ENCODE measurements at places on chromosomes 16 and 17.

- no peak for DNase-seq
Measured at GRCh38 chr17:38922538-38923297, 2.7 kb upstream of the LASP1NB start.

- no peak for DNase-seq
Measured at GRCh38 chr17:64130559-64131001, 636 bp upstream of the ERN1 start.

DNA sequence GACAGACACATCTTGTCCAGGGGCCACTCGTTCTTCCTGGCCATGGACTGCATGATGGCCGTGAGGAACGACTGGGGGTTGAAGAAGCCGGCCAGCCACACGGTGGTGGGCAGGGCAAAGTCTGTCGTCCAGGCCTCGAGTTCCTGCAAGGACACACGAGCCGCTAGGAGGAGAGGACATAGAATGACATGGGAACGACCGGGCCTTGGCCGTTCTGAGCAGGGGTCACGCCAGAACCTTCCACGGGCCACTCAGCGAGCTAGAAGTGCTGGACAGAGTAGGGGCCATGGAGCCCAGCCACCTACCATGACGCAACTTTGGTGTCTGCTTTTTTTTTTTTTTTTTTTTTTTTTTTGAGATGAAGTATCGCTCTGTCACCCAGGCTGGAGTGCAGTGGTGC is 47.0 kb downstream of the PGS1 start:
- DNase-seq, result no peak

DNA sequence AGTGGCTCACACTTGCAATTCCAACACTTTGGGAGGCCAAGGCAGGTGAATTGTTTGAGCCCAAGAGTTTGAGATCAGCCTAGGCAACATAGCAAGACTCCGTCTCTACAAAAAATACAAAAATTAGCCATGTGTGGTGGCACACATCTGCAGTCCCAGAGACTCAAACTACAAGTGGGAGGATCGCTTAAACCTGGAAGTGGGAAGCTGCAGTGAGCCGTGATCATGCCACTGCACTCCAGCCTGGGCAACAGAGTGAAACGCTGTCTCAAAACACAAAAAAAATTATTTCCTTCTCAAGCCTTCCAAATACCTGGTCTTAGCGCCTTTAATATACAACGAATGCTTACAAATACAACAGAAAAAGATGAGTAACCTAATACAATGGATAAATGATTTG is 19.7 kb upstream of the CBX2 start:
- no peak for DNase-seq

DNA sequence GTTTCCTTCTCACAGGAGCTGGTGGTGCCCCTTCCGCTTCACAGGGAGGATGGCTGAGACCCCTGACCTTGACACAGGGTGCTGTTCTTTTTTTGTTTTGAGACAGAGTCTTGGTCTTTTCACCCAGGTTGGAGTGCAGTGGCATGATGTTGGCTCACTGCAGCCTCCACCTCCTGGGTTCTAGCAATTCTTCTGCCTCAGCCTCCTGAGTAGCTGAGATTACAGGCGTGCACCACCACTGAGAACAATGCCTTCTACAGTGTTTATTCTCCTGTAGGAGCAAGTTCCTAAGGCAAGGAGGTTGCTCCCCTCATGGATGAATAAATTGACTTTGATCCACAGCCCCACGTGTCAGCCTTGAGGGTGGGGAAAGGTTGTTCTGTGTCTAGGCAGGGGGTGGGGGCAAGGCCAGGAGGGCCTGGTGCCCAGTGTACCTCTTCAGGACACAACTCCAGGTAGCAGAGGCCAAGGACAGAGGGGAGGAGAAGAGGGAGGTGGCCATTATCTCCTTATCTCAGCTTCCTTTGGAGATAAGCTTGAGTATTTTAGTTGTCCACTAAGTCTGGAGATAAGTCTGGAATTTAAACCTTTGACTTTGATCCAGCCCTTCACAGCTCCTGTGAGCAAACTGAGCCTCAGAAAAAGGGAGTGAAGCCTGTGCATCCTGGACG is 159.4 kb downstream of the SEC14L1 start:
- no peak for DNase-seq

DNA sequence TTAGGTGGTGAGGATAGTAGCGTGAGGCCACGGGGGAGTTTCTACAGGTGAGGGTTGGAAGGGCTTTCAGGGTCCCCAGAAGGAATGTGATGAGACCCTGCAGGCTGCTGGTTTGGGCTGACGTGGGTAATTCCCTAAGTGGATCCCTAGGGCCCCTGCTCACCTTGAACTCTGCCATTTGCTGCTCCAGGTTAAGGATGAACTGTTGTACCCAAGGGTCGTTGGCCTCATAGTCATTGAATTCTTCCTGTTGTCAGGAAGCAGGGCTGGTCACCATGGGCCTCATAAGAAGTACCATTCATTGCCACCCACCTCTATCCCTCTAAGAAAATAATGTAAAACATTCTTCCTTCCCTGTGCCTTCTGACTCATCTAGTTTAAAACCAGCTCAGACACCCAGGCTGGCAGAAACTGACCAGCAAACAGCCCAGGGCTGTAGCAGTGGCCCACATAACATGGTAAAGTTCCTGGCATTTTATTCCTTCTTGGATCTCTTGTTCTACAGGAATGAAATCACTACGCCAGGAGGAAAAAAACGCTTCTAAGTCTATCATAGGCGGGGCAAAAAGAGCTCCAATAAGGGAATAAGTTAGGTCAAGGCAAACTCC is 27.6 kb downstream of the FCSK start:
- no peak for DNase-seq

DNA sequence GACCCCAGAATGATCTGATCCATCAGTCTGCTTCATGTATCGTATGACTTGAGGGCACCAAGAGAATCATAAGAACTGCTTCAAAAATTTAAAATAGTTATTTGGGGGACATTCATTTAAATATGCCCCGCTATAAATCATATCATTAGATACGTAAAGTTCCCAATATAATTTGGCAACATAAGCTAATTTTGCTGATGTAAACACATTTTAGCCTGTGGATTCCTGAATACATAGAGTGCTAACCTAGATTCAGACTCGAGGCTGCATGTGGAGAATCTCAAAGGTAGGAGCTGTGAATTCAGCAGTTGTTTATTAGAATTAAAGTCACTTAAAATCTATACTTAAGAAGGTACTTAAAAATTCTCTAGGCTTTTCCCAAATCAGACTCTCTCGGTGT is 24.9 kb downstream of the ANKFN1 start:
- no peak for DNase-seq

- DNase-seq, result no peak
Measured at GRCh38 chr17:58597371-58597770, 82.9 kb upstream of the MTMR4 start.
